ENCODE measurements at places on chromosomes 16 and 17. TPM values are rescaled to one million over a fixed set of nuclear protein-coding genes. Genes with fewer than 3 reads are reported as not detected.
A peak's percentile ranks its signal among the peaks of the same experiment; 100 is the strongest.

DNA sequence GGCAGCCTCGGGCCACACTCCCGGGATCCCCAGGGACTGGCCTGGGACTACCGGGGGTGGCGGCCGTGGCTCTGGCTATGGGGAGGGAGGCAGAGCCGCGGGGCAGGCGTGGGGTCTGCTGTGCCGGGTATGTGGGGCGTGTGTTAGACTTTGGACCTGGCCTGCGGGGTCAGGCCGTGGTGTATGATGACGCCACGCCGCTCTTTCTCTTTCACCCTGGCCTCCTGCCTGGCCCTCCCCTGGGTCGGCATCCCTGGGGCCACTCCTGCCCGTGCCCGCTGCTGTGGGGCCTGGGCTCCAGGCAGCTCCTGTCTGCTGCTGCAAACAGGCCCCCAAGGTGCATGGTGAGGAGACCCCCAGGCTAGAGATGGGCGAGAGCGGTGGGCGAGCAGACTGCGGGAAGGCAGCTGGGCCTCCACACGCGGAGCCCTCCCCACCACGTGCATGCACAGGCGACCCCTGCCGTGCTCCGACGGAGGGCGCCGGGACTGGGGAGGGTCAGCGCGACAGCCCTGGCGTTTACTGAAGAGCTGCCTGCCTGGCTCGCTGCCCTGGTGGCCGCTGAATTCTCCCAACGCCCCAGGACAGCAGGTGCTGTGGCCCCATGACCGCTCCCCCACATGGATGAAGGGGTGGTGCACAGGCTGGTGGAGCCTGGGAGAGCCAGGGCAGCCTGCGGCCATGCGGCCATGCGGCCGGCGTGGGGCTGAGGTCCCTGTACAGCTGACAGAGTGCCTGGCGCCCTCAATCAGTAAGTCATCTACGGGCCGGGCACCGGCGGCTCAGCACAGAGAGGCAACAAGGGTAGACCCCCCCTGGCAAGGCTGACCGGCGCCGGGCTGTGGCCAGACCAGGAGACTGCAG, 16.0 kb downstream of the CAPN15 start:
- DNase-seq = no peak

DNA sequence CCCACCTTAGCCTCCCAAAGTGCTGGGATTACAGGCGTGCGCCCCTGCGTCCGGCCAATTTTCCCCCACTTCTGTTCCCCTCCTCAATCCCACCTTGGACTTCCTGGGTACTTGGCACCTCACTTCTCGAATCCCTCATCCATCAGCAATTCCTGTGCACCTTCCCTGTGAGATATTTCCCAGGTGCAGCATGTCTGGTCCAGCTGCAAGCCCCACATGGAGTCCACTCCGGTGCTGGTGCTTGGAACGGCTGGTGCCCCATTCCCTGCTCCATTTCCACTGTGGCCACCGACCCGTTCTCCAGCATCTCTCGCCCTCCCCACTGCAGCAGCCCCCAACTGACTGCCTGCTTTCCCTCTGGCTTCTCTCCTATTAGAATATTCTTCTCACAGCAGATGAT, 35.3 kb downstream of the NOL11 start:
- no peak for DNase-seq

- DNase-seq = no peak
Observed at GRCh38 chr17:15185625-15185991, 79.5 kb downstream of the PMP22 start.

- no peak for DNase-seq
Observed at GRCh38 chr16:88585269-88585668, 15.1 kb downstream of the ZC3H18 start.

Gene KRTAP4-9
- 1.0 TPM for total RNA-seq

DNA sequence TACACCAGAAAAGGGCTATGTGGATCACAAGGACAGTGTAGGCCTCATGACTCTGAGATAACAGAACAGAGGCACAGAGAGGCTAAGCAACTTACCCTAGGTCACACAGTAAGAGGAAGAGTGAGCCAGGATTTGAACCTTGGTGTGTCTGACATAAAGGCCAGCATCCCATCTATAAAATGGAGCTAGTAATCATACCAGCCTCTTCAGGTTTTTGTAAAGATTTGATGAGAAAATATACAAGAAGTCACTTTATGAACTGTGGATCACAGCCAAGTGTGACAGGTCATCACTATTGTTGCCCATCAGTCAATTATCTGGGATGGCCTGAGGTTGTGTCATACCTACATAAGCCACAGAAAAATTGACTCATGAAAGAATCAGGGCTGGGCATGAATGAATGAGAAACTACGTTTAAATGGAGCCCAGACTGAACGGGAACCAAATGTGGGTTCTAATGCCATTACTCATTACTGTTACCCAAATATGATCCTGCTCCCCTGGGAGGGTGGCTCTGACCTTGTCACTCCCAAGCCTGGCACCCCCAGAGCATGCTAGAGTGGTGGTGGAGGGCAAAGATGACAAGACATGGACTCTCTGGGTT, 21.0 kb downstream of the FBXO39 start:
- DNase-seq = no peak

GRCh38 chr17:17153709-17154108, 52.4 kb downstream of the PLD6 start:
- DNase-seq = no peak

DNA sequence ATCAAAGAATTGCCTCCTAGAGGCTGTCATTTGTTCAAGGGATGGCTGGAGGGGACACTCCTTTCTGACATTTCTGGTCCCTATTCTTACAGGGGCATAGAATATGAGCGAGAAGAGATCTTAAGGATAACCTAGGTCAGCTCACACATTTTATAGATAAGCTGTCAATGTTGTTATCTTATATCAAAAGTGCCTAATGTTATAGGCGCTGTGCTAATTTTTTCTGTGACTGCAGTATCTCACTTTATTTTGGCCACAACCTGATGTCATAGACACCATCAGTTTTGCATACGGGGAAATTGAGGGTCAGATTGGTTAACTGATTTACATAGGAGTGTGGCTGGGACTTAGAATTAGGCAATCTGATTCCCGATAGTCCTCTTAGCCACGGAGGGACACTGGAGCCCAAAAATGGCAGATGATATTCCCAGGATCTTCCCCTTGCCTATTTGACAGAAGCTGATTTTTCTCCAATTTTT, 1.2 kb downstream of the CPD start:
- no peak for DNase-seq

DNA sequence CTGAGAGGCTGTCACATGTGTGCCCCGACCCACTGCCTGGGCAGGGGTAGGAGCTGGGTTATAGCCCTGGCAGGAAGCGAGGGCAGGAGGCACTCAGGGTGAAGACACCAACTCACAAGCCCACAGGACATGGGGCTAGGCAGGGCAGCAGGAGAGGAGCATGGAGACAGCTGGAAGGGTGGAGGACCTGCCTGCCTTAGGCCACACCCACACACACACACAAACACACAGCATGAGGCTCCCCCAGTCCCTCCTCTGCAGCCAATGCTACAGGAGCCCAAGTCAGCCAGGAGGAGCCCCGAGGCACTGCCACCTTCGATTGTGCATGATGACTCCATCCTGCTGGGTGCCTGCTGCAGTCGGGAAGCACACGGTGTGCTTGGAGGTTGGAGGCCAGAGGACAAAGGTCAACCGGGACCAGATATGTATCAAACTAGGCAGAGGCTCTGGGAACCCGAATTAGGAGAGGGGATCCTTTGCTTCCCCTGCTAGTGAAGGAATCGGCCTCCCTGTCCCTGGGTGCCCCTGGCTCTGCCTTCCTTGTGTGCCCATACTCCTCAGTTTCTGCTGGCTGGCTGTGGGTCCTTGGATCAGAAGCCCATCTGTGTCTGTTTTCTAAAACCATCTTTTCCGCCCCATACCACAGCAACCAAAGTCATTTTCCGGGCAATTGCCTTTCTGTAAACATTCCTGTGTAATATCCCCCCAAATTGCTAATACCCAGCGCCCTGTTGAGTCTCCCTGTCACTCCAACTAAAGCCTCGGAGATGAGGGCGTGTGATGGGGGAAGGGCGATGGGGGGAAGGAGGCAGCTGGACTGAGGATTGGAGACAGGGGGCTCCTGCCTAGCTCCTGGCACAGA, 20.5 kb downstream of the SRCIN1 start:
- DNase-seq = no peak

- no peak for DNase-seq
Observed at GRCh38 chr17:46129302-46129701, 63.9 kb downstream of the KANSL1 start.

DNA sequence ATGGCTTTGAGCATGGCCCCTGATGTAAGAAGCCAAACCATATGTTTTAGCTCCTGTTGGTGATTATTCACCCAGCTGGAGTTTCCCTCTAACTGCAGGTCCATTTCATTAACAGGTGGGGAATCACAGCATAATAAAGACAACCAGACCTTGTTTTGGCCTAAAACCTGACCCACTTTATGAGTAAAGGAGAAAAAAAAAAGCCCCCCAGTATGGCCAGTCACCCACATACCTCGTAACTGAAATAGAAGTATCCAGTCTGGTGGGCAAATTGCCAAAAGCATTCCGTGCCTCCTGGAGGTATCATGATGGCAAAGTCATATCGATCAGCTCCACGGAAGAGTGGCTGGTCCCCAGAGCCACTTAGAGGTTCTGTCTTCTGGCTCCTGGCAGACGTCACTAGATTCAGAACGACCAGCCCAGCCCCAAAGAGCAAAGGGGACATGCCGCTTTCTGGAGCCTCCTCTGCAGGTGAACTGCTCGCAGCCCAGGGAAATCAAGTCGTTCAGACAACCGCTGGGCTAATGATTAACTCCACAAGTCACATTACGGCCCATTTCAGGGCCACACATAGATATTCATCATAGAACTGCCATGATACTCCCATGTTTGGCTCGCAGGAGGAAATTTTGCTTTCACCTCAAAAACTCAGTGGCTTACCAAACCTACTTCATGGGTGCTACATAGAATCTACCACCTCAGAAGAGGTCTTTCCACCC, at the start of gene TMED6:
TMED6 (minus strand) TSS at position 478 of the 719 bp plus-strand sequence; CDS start at position 445, 33 bp downstream.
- DNase-seq = no peak

GRCh38 chr17:10776381-10776780, 27.5 kb downstream of the TMEM238L start:
- no peak for DNase-seq

GRCh38 chr16:67552476-67552875, 9.8 kb upstream of the CTCF start:
- DNase-seq = no peak

DNA sequence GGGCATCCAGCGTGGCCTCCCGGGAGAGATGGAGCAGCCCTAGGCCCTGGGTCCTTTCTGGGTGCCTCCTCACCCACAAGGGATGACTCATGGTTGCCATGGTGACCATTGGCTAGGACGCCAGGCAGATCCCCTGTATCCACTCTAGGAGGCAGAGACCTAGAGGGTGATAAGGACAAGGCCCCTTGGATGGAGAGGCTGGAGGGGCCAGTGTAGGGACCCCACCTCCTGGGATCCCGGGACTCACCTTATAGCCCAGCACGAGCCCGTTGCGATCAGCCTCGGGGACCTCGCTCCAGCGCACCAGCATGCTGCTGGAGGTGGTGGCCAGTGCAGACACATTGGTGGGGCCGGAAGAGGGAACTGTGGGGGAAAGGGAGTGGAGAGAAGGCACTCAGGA, 82.2 kb upstream of the CDC42EP4 start:
- DNase-seq = peak; percentile 40

GRCh38 chr17:59496178-59496577, 69.2 kb upstream of the DHX40 start:
- DNase-seq = no peak

Gene LITAFD
- total RNA-seq = not detected

Gene USP43
- total RNA-seq = 0.34 TPM

DNA sequence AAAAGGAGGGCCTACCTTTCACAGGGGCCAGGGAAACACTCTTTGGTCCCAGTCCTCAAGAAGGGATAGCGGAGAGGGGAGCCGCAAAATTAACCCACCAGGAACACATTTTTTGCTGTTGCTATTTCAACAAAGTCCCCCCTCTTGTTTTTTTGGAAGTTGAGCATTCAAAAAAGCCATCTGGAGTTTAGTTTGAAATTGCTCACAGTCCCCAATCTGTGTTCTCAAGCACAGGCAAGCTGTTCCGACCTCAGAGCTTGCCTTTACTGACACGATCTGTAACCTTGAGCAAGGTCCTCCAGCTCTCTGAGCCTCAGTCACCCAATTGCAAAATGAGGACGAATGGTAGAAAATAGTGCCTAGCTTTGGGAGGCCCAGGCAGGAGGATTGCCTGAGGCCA, 131.1 kb downstream of the ZNF423 start:
- no peak for DNase-seq

Gene AARS1
- total RNA-seq = 270 TPM

DNA sequence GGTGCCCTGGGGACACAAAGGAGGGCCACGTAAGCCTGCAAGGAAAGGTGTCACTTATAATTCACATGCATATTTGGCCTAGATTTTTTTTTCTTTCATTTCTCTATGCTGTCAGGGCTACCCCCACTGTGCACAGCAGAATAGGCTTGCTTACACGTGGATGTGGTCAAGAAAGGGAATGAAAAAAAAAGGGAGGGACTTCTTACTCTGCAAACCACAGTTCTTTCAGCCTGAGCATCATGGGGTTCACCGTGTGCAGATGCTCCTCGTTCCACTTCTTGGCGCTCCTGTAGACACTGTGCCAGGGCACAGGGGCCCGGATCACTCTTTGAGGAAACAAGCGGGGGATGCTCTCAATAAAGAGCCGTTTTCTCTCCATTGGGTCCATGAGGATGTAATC, 16.6 kb downstream of the DNAH3 start:
- DNase-seq = no peak

DNA sequence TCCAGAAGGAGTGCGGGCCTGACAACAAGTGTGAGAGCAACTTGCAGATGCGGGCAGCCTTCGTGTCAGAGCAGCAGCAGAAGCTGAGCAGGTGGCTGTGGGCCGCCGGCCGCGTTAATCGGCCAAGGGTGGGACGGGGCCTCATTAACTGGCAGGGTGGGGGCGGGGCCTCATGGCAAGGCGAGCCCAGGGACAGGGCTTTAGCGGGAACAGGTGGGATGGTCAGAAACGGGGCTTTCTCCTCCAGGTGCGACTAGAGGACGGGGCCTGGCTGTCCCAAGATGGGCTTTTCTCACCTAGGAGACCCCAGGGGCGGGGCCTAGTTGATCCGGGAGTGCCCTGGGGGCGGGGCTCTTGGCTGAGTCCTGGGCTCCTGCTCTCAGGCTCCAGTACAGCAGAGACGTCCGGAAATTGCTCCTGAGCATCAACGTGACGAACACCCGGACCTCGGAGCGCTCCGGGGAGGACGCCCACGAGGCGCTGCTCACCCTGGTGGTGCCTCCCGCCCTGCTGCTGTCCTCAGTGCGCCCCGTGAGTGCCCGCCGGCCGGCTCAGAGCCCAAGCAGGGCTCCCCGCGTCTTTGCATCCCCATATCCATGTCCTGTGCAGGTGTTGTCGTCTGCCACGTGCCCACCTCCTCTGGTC, 18.4 kb upstream of the PDK2 start:
- peak; percentile 42 for DNase-seq

DNA sequence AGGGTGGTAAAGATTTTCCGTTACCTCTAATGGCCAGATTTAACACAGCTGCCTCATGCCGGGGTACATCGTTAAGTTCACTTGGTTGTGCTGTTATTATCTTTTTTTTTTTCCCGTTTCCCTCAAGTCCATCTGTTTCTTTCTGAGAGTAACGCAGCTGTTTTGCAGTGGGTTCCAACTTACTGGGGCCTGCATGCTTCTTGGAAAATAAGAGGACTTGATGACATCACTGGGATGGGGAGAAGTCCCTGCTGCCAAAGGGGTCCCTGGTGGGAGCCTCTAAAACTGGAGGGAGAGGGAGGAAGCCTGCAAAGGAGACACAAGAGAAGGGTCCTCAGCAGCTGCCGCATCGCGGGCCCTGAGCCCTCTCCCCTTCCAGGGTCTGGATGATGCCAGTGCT, 77.8 kb upstream of the NOL11 start:
- no peak for DNase-seq

Gene NOTUM
- not detected for total RNA-seq
